NCI-H2171 treated with DMSO at 0.1 percent for 48 hours (cell line): ENCODE measurements at places on chromosomes 7 and 10.

GRCh38 chr7:142898377-142899170 lies 13.0 kb upstream of the TRPV6 start:
- no peak for DNase-seq

DNA sequence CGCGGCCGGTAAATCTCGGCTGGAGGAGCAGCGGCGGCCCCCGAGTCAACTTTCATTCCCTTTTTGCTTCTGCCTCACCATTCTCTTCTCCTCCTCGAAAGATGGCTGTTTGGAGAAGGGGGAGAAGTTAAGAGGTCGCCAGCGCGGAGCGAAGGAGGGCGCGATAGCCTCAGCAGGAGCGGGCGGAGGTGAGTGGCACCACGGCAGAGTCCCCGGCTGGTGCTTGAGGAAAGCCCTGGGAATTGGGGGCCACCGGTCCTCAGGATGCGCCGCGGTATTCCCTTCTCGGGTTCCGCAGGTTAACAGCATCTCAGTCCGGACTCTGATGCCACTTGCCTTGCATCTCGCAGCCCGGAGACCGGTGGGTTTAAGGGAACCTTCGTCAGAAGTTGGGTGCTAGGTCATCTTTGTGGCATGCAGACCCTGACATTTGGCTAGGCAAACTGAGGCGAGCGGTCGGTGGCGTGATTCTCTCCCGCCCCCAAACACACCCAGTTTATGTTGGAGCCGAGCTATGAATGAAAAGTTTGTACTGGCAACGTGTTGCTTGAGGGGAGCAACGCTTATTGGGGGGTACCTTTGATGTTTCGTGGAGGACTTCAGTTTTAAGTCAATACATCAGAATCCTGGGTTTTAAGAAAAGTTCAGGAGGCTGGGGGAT lies 59.5 kb upstream of the PRPS1L1 start:
- peak; percentile 54 for DNase-seq

GRCh38 chr7:134359787-134360432 lies 43.2 kb upstream of the SLC35B4 start:
- DNase-seq, result no peak

GRCh38 chr7:20122073-20122472 lies 95.1 kb downstream of the MACC1 start:
- no peak for DNase-seq

- DNase-seq, result no peak
These were observed 799.0 kb downstream of the NRG3 start for GRCh38 chr10:82674036-82674435.

- no peak for DNase-seq
These were observed 528.9 kb downstream of the PARD3 start for GRCh38 chr10:34286136-34286739.

DNA sequence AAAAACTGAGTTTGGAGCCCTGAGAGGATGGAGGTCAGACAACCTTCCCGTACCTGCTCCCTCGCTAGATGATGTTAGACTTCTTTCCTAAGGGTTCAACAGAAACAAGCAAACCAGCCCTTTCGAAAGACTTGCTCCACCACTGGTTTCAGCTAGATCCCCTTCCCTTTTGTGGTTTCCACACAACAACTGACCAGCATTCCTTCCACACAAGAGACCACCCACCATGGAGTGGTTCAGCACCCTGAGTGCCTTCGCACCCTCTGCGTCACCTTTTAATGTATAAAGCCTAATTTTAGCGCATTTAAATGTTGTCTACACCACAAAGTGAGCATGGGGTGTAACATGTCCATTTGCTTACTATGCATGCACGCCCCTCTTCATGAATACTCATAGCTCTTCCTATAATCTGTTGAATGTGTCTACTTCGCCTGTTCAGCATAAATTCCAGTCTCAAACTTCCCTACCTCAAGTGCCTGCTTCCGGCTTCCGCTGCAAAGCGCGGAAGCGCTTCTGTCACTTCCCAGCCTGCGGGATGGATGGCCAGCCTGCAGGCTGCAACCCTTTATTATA lies 69.0 kb downstream of the TACC2 start:
- DNase-seq, result no peak
